H9 (cell line): ENCODE measurements at places on chromosomes 7 and 10. TPM values are rescaled to one million over a fixed set of nuclear protein-coding genes. Genes with fewer than 3 reads are reported as not detected.
A peak's percentile ranks its signal among the peaks of the same experiment; 100 is the strongest.

PDE6C gene
- total RNA-seq = not detected in 2 replicates

FKBP6 gene
- not detected in 2 replicates for total RNA-seq

GDF2 gene
- not detected in 2 replicates for total RNA-seq

AASS gene
- total RNA-seq = 383 and 398 TPM in 2 replicates

ANKRD1 gene
- 0.11 and 0.13 TPM in 2 replicates for total RNA-seq

GLI3 gene
- 43.0 and 45.0 TPM in 2 replicates for total RNA-seq

GHRHR gene
- total RNA-seq = 5.9 and 7.4 TPM in 2 replicates

- H3K27me3 ChIP-seq = no peaks in the 10 kb centered on the region
- no peaks in the 10 kb centered on the region for H3K36me3 ChIP-seq
- peak; percentile 41 for DNase-seq
- peak overlapping the region; percentile 15; the same call in 1 of the 2 replicates for H3K4me3 ChIP-seq
Observed at GRCh38 chr7:77727936-77728701, 31.9 kb downstream of the RSBN1L start.

DNA sequence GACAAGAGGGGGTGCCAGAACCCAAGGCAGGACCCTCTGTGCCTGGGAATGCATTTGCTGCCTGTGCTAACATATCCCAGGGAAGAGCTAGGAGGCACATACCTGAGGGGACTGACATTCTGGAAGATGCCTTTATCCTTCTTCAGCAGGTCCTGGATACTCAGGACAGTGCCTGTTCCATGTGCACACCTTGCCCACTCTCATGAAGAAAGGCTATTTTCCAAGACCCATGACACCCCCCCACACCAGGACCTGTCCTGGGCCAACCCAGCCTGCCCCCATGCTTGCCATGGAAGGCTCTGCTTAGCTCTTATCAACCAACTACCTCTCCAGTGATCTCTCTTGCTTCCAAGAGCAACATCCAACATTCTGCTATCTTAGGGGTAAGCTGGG, 67.2 kb upstream of the CAMK2B start:
- H3K27ac ChIP-seq = no peak overlapping the region
- no peak for DNase-seq
- peaks cover 6% of the 10 kb centered on the region; the same call in 2 of the 3 replicates for H3K36me3 ChIP-seq
- H3K4me3 ChIP-seq = no peak overlapping the region
- H3K27me3 ChIP-seq = no peaks in the 10 kb centered on the region

- H3K4me3 ChIP-seq = no peak overlapping the region
- H3K27me3 ChIP-seq = no peaks in the 10 kb centered on the region
- H3K4me1 ChIP-seq = no peaks in the 10 kb centered on the region
- no peaks in the 10 kb centered on the region for H3K36me3 ChIP-seq
- H3K27ac ChIP-seq = no peak overlapping the region
Observed at GRCh38 chr10:118534136-118534535, 61.3 kb downstream of the PRLHR start.

- no peak overlapping the region for H3K27ac ChIP-seq
- no peaks in the 10 kb centered on the region for H3K36me3 ChIP-seq
- DNase-seq = peak; percentile 57
- H3K27me3 ChIP-seq = peaks cover 87% of the 10 kb centered on the region
- H3K4me3 ChIP-seq = peak overlapping the region; percentile 85
Observed at GRCh38 chr10:69572159-69573055, 815 bp downstream of the NEUROG3 start.

DNA sequence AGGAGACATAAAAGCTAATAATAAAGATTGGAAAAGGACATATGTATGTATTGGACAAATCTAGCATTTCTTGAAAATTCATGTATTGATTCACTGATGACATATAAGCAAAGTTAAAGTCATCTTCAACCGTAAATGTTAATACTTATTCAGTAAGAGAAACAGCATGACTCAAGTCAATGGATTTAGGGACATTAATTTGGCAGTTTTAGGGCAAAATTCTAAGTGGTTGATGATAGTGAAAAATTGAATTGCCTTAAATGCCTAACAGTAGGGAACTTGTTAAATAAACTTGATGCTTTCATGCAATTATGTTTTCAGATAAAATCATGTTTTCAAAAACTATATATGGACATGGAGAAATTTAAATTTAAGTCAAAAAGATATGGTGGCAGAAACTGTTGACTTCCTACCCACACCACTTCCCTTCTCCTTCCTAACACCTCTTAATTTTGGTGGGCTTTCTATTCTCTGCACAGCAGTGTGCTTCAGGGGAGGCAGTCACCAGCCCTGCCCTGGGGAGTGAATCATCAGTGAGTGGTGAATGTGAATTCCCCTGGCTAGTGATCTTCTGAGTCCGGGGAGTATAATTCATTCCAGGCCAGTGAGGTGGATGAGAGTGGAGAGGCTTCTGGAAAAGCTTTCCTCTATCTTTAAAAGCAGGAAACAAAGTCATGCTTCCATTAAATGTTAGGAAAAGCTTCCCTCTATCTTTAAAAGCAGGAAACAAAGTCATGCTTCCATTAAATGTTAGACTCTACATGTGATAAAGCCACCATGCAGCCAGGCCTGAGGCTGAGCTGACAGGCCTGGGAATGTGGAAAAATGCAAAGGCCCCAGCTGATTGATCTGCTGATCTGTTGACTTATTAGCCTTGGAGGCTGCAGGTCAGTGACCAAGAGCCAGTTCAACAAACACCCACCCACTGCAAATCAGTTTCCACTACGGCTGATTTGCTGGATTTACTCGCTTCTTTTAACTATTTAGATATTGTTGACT, 25.2 kb upstream of the ITGB1 start:
- no peak overlapping the region for H3K27ac ChIP-seq
- no peaks in the 10 kb centered on the region for H3K36me3 ChIP-seq
- no peaks in the 10 kb centered on the region for H3K4me1 ChIP-seq
- no peak for DNase-seq
- no peak overlapping the region for H3K4me3 ChIP-seq

GRCh38 chr7:134472572-134473244, 13.8 kb upstream of the AKR1B1 start:
- DNase-seq = no peak
- H3K27ac ChIP-seq = no peak overlapping the region
- H3K36me3 ChIP-seq = no peaks in the 10 kb centered on the region
- H3K27me3 ChIP-seq = no peaks in the 10 kb centered on the region

DNA sequence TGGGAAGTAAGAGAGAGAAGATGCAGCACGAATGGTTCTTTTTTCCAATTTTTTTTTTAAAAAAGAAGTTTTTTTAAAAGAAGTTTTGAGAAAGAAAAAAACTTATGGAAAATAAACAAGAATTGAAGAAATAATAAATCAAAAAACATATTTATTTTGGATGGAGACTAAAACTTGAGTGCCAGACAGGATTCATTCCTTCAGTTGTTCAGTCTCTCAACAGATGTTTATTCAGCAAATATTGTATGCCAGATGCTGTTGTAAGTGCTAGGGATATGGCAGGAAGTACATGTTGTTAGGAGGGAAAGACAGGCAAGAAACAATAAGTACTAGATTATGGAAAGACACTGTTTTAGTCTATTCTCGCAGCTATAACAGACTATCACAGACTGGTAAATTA, 750.7 kb upstream of the PHF14 start:
- no peak for DNase-seq
- no peak overlapping the region for H3K4me3 ChIP-seq
- no peaks in the 10 kb centered on the region for H3K36me3 ChIP-seq
- no peaks in the 10 kb centered on the region for H3K4me1 ChIP-seq

- no peak overlapping the region for H3K27ac ChIP-seq
- no peak overlapping the region for H3K4me3 ChIP-seq
- no peak for DNase-seq
- no peaks in the 10 kb centered on the region for H3K27me3 ChIP-seq
- no peaks in the 10 kb centered on the region for H3K36me3 ChIP-seq
Observed at GRCh38 chr7:18444826-18445225, 50.7 kb upstream of the HDAC9 start.

GRCh38 chr10:13291821-13292773, 7.8 kb downstream of the PHYH start:
- no peak overlapping the region for H3K27ac ChIP-seq
- DNase-seq = no peak
- no peaks in the 10 kb centered on the region for H3K27me3 ChIP-seq
- H3K36me3 ChIP-seq = peaks cover 17% of the 10 kb centered on the region
- H3K4me3 ChIP-seq = no peak overlapping the region
- H3K4me1 ChIP-seq = no peaks in the 10 kb centered on the region

- H3K4me1 ChIP-seq = no peaks in the 10 kb centered on the region
- DNase-seq = no peak
- no peak overlapping the region for H3K27ac ChIP-seq
Observed at GRCh38 chr10:90983914-90984549, 63.1 kb upstream of the ANKRD1 start.

DNA sequence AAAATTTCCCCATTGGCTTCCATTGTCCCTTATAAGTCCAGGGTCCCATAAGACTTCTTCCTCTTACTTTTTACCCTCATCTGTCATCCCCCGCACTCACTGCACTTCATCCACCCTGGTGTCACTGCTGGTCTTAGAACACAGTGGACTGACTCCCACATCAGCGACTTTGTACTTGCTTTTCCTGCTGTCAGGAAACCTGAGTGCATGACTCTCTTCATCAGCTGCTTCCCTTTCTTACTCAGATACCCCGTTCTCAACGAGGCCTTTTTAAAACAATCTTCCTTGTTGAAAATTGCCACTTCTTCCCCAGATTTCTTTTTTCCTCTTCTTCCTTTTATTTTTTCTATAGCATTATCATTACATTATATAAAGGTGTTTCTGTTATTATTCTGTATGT, 305.4 kb downstream of the SDK1 start:
- DNase-seq = no peak
- H3K36me3 ChIP-seq = peaks cover 5% of the 10 kb centered on the region; the same call in 1 of the 2 replicates
- no peaks in the 10 kb centered on the region for H3K27me3 ChIP-seq

DNA sequence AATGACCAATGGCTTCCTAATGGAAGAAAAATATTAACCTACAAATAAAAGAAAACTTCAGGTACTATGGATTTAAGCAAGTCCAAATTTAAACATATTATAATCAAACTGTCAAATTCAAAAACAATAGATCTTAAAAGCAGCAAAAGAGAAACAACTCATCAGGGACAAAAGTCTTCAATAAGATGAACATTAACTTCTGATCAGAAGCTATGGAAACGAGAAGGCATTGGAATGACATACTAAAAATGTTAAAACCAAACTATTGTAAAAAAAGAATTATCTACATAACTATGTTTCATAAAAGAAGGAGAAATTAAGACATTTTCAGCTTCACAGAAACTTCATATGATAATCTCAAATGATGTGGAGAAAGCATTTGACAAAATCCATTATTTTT, 334.7 kb downstream of the ANKRD7 start:
- H3K4me3 ChIP-seq = no peak overlapping the region
- no peaks in the 10 kb centered on the region for H3K27me3 ChIP-seq
- no peak overlapping the region for H3K27ac ChIP-seq
- no peaks in the 10 kb centered on the region for H3K4me1 ChIP-seq

- no peak overlapping the region for H3K27ac ChIP-seq
- DNase-seq = no peak
- H3K36me3 ChIP-seq = no peaks in the 10 kb centered on the region
Observed at GRCh38 chr7:25091176-25091575, 33.9 kb downstream of the CYCS start.

DNA sequence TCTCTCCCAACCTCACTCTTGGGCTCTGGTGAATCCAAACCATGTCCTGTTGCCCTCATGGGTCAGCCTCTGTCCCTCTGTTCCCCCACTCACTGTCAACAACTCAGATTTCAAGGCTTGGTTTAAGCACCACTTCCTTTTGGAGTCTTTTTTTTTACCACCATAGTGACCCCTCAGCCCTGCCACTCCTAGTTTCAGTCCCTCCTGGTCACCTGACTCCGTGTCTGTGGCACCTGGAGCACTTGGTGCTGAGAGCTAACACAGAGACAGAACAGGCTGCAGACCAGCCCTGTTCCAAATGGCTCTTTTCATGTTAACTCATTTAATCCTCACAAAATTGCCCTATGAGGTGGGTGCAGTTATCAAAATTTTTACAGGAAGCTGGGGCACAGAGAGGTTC, 53.6 kb upstream of the SMNDC1 start:
- H3K36me3 ChIP-seq = no peaks in the 10 kb centered on the region
- no peak for DNase-seq
- H3K27me3 ChIP-seq = no peaks in the 10 kb centered on the region
- peaks cover 16% of the 10 kb centered on the region for H3K4me1 ChIP-seq
- no peak overlapping the region for H3K27ac ChIP-seq
- no peak overlapping the region for H3K4me3 ChIP-seq

GRCh38 chr10:100808876-100809275, 63.5 kb downstream of the PAX2 start:
- no peak overlapping the region for H3K4me3 ChIP-seq
- no peak for DNase-seq
- no peaks in the 10 kb centered on the region for H3K27me3 ChIP-seq
- H3K4me1 ChIP-seq = no peaks in the 10 kb centered on the region
- H3K27ac ChIP-seq = no peak overlapping the region

GRCh38 chr7:7670490-7670889, 29.9 kb downstream of the UMAD1 start:
- H3K36me3 ChIP-seq = 0 out of 3 replicates have a peak, but pooled peaks cover 1% of the 10 kb centered on the region
- H3K4me1 ChIP-seq = no peaks in the 10 kb centered on the region
- H3K27me3 ChIP-seq = no peaks in the 10 kb centered on the region
- no peak overlapping the region for H3K27ac ChIP-seq
- H3K4me3 ChIP-seq = no peak overlapping the region

- no peaks in the 10 kb centered on the region; the same call in 1 of the 2 replicates for H3K27me3 ChIP-seq
- H3K27ac ChIP-seq = no peak overlapping the region
- peaks cover 4% of the 10 kb centered on the region for H3K4me1 ChIP-seq
- H3K36me3 ChIP-seq = no peaks in the 10 kb centered on the region
Observed at GRCh38 chr10:98006266-98006665, 24.2 kb downstream of the CRTAC1 start.

- H3K27ac ChIP-seq = no peak overlapping the region
- DNase-seq = no peak
- H3K36me3 ChIP-seq = peaks cover 8% of the 10 kb centered on the region; the same call in 1 of the 2 replicates
Observed at GRCh38 chr7:51014811-51015210, 232.1 kb upstream of the GRB10 start.

DNA sequence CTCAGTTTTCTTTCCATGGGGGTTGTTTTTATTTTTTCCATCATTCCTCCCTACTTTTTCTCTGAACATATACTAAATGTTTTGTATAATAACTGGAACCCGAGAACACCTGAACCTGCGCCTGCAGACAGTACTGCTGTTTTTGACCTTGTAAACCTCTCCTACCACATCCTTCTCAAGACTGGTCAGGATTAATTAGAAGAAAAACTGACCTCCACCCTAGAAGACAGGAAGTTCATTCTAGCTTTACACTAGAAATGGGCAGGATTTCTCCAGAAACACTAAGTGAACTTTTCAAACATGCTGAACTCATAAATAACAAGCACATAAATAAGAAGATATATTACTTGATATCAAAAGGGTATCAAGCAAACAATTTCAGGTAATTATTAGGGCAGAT, 751 bp upstream of the HYCC1 start:
- DNase-seq = no peak
- no peak overlapping the region; the same call in 2 of the 3 replicates for H3K4me3 ChIP-seq
- H3K27ac ChIP-seq = no peak overlapping the region
- H3K36me3 ChIP-seq = no peaks in the 10 kb centered on the region
- no peaks in the 10 kb centered on the region for H3K27me3 ChIP-seq
- peaks cover 9% of the 10 kb centered on the region; the same call in 1 of the 2 replicates for H3K4me1 ChIP-seq

DNA sequence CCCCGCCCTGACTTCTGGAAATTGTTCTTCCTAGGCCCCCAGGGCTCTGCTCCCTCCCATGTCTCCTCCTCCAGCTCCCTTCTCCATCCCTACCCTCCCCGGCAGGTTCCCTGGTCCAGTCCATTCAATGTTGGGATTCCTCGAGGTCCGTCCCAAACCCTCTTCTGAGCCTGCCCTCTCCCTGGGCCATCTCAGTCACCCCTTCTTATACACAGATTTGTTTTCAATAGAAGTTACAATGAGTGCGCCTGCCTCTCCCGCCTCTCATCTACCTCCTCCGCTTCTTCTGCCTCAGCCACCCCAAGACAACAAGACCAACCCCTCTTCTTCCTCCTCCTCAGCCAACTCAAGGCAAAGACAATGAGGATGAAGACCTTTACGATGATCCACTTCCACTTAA, 67.9 kb downstream of the OAT start:
- no peak overlapping the region for H3K4me3 ChIP-seq
- H3K27me3 ChIP-seq = no peaks in the 10 kb centered on the region
- H3K27ac ChIP-seq = no peak overlapping the region
- DNase-seq = peak; percentile 10
- H3K36me3 ChIP-seq = no peaks in the 10 kb centered on the region
